Esophagus muscularis mucosa (tissue), 4 donors: ENCODE measurements at places on chromosomes 2 and 18.

- DNase-seq = no peak
Measured at GRCh38 chr2:1070601-1071000, 120.0 kb downstream of the SNTG2 start.

- DNase-seq = no peak
Measured at GRCh38 chr18:50472941-50473340, 86.9 kb upstream of the MAPK4 start.

GRCh38 chr2:95728878-95729596, 137.2 kb downstream of the TRIM43 start:
- DNase-seq = peak; percentile 92

DNA sequence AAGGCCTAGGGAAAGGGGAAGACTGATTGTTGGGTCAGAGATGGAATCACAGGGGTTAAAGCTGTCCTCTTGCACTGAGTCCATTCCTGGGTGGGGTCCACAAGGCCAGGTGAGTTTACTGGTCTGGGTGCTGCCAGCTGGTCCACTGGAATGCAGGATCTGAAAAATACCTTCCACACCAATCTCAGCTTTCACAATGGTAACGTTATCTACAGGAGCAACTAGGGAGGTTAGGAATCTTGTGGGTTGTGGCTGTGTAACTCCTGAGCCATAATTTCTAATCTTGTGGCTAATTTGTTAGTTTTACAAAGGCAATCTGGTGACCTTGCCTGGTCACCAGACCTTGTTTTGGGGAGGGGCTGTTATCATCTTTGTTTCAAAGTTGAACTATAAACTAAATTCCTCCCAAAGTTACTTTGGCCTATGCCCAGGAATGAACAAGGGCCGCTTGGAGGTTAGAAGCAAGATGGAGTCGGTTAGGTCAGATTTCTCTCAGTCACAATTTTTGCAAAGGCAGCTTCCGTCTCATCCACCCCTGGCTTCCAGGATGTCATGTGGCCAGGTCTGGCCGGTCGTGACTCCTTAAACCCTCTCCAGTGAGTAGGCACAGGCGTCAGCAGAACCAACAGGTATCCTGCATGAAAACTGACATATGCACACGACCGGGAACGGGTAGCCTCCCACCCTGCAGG, 123.3 kb upstream of the SH3BP4 start:
- DNase-seq = no peak

DNA sequence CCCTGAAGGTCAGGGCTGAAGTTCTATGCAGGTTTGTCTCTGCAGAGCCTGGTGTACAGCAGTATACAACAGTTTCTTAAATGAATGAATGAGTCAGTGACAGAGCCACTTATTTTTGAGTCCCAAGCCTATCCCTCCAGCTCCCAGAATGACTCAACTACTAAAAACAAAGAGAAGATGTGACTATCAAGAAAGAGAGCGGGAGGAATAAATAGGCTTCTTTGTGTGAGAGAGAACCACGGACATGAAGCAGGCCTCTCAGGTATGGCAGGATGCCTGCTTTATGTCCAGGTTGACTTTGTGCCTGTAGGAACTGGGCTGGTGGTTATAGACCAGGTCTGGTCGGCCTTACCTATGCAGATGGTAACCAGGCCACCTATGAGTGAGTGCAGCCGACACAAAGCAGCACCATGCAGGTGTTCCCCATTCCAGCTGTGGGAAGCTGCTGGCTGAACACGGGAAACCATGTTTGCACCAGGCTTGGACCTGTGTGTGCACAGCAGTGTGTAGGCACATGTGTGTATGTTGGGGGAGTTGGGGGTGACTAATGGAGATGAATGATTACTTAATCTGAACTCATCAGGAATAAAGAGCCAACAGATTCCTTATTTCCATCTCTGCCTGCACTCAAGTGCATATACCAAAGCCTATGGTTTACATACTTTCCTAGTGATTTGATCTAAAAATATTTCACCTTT, 171.0 kb downstream of the OSR1 start:
- DNase-seq = no peak

DNA sequence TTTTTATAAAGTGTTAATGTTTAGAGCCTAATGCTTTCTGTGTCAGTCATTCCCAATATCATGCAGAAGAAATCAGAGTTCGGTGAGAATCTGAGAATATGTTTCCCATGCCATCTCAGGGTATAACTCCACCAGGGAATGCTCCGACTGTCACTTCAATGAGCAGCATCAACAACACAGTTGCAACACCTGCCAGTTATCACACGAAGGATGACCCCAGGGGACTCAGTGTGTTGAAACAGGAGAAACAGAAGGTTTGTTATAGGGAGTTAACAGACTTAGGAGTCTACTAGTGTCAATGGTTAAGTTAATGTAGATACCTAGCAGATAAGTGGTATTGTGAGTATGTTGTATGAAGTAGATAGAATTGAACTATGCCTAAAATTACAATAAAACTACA, 31.0 kb downstream of the VAPA start:
- DNase-seq = no peak

- no peak for DNase-seq
Measured at GRCh38 chr2:238875101-238875470, 27.2 kb downstream of the TWIST2 start.

DNA sequence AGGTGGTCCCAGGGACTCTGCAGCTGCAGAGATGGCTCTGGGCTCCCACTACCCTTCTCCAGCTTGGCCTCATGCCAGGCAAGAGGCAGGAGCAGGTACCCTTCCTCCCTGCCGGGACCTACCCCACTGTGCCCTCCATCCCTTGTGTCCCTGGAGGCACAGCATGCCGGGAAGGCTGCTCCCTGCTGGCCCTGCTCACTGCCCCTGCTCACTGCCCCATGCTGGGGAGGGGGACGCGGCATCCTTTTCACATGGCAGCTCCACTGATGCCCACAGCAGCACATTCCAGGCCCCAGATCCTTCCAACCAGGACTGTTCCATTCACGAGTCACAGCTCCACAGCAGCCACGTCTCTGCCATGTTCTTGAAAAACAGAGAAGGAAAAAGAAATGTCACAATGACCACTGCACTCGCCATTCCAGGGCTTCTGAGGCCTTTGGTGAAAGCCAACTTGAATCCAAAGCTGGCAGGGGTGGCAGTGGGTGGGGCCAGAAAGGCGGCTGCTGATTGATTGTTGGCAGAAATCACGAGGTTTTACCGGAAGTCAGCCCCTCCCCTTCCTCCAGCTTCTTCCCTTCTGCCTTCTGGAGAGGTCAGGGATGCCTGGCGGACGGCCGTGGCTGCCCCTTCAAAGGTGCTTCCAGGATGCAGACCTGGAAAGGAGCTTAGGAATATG, 268.0 kb downstream of the CYP26B1 start:
- no peak for DNase-seq

GRCh38 chr2:214593727-214594126, 182.9 kb downstream of the VWC2L start:
- DNase-seq = no peak

- no peak for DNase-seq
Measured at GRCh38 chr2:241506793-241507429, 1.5 kb downstream of the STK25 start.

GRCh38 chr2:199914372-199914958, 3.4 kb downstream of the C2orf69 start:
- DNase-seq = no peak

DNA sequence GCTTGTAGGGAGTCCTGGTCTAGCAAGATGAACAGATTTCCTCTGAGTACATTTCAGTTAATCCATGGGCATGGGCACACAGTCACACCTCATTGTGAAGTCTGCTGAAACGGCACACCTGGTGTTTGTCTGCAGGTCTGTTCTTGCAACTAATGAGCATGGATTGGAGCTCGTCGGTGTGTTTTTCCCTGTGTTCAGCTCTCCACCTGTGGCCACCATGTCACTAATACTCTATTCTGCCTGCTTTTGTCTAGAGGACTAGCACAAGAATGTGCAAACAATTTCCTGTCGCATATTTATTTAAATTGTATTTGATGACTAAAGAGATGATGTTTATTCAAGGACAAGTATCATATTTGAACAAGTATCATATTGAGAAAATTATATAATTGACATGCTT, 24.5 kb upstream of the PPP4R1 start:
- DNase-seq = no peak

GRCh38 chr2:49687918-49688317, 533.6 kb upstream of the FSHR start:
- no peak for DNase-seq

GRCh38 chr18:68714366-68714711, 569 bp downstream of the TMX3 start:
- DNase-seq = no peak

GRCh38 chr18:49694402-49694801, 118.9 kb downstream of the ACAA2 start:
- no peak for DNase-seq

- no peak for DNase-seq
Measured at GRCh38 chr2:30321466-30321865, 90.1 kb downstream of the LBH start.

GRCh38 chr2:124258140-124258880, 233.2 kb downstream of the CNTNAP5 start:
- DNase-seq = no peak

GRCh38 chr2:232434091-232434490, 21.9 kb upstream of the ALPI start:
- no peak for DNase-seq

GRCh38 chr18:59814891-59815290, 84.9 kb upstream of the PMAIP1 start:
- DNase-seq = no peak

DNA sequence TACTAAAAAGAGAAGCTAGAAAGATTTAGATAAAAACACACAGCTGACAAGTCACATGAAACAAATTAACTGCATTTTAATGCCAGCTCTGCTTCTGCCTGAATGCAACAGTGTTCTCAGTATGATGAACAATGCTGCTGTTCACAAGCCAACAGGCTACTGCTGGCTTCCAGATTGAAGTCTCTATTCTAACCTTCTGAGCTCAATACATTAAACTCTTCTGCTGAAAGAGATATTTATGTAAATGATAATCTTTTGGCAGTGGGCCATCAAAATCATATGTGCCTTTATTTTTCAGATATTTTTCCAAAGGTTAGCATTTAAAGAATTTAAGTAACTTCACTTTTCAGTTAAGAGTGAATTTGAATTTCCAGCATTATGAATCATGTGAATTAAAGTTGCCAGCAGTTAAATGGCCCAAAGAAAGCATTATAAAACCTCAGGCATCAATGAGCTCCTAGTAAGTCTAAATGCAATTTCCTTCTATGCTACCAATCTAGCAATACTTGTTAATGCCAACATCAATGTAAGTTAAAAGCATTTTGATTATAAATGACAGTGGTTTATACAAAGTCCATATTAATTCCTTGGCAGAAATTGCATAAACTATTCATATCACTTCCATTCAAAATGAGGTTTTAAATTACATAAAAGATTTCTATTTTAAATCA, 72.4 kb downstream of the ID2 start:
- DNase-seq = no peak

GRCh38 chr2:198280145-198280544, 475.8 kb downstream of the PLCL1 start:
- DNase-seq = peak; percentile 81

GRCh38 chr2:42900289-42900891, 108.0 kb upstream of the HAAO start:
- no peak for DNase-seq

DNA sequence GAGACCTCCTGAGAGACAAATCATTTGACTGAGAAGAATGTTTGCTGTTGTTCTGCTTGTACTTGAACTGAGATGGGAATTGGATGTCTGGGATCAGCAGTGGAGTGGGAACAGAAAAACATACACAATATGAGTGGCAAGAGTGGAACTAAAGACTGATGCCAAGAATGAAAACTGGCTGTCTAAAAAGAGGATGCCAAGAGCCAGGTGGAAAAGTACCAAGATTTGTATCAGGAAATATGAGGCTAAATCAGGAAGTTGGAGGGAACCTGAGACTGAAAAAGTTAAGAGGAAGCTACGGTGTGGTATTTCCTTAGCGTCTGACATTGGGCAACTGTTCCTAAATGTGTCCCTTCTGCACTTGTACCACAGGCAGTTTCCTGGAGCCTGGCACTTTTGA, 440.9 kb upstream of the CELF4 start:
- no peak for DNase-seq
